ENCODE measurements at places on chromosomes 6 and 20.

- no peak for DNase-seq
Measured at GRCh38 chr6:166933396-166933795, 23.0 kb downstream of the RNASET2 start.

DNA sequence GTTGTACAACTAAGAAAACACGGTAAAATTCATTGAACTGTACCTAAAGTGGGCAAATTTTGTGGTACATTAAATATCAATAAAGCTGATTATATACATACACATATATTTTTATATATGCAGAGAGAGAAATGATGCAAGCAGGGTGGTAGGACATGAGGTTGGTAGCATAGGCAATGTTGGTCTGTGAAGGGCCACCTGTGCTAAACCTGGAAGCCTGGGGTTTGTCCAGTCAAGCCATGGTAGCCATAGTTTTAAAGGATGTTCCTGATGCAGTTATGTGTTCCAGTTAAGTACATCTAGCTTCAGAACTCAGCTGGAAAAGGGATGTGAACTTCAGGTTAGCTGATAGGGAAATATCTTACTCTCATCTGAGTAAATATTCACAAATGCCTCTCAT, 60.1 kb downstream of the TRIM38 start:
- no peak for DNase-seq

DNA sequence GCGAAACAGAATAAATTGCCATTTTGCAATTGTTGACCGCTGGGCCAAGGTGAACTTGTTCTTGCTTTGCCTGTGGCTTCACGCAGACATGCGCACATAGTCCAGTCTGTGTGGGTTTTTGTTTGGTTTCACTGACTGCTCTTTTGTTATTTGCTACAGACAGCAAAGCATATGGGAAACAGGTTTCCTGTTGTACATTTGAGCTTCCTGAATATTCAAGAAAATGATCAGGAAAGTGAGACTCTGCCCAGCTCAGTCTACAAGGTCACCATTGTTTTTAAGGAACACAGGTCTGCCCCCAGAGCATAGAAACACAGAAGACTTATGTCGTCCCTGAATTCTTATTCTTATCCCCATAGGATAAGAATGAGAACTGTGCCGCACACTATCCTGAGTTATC, 55.6 kb downstream of the SASH1 start:
- DNase-seq = no peak

GRCh38 chr20:17969278-17969883, 563 bp downstream of the MGME1 start:
- no peak for DNase-seq

GRCh38 chr6:137161949-137162348, 11.5 kb downstream of the IL22RA2 start:
- DNase-seq = no peak

DNA sequence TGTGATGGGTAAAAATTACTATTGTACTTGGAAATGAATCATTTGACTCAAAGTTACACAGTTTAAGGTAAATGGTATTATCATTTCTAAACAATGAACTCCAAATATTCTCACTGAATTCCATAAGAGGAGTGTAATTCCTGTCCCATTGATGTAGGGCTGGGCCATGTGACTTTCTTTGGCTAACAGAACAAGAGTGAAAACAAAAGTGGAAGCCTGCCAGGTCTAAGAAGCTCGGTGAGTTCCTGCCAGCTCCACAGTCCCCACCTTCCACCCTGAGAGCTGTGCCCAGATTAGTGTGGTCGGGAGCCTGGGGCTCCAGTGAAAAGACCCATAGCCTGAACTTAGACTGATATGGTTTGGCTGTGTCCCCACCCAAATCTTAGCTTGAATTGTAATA, 24.6 kb downstream of the TBXT start:
- no peak for DNase-seq

- DNase-seq = no peak
Measured at GRCh38 chr6:170268216-170269129, 22.4 kb downstream of the DLL1 start.

DNA sequence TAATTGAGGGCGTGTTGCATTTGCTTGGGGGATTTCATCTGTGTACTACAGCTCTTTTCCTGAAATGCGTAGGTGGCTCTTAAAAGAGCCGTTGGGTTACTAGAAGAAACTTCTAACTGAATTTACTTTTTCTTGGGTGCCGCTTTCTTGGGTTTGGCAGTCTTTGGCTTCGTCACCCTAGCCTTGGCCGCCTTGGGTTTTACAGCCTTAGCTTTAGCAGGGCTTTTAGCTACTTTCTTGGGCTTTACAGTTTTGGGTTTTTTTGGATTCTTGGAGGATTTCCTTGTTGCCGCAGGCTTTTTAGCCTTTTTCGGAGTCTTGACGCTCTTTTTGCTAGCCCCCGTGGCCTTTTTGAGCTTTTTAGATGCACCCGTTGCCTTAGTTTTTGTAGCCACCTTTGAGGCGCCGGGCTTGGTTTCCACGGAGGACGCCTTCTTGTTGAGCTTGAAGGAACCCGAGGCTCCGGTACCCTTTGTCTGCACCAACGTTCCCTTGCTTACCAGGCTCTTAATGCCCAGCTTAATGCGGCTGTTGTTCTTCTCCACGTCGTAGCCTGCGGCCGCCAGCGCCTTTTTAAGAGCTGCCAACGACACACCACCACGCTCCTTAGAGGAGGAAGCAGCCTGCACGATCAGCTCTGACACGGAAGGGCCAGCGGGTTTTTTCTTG, 54.5 kb downstream of the TRIM38 start:
- DNase-seq = no peak

- DNase-seq = no peak
Measured at GRCh38 chr6:21994821-21995220, 302.0 kb downstream of the PRL start.

GRCh38 chr6:147266821-147267220, 62.6 kb downstream of the STXBP5 start:
- no peak for DNase-seq
